GM20000 (cell line): ENCODE measurements at places on chromosomes 2 and 18.

GRCh38 chr2:119029297-119029696, 87.3 kb downstream of the MARCO start:
- DNase-seq, result no peak

GRCh38 chr2:15050483-15050882, 418.0 kb downstream of the LRATD1 start:
- DNase-seq, result no peak

DNA sequence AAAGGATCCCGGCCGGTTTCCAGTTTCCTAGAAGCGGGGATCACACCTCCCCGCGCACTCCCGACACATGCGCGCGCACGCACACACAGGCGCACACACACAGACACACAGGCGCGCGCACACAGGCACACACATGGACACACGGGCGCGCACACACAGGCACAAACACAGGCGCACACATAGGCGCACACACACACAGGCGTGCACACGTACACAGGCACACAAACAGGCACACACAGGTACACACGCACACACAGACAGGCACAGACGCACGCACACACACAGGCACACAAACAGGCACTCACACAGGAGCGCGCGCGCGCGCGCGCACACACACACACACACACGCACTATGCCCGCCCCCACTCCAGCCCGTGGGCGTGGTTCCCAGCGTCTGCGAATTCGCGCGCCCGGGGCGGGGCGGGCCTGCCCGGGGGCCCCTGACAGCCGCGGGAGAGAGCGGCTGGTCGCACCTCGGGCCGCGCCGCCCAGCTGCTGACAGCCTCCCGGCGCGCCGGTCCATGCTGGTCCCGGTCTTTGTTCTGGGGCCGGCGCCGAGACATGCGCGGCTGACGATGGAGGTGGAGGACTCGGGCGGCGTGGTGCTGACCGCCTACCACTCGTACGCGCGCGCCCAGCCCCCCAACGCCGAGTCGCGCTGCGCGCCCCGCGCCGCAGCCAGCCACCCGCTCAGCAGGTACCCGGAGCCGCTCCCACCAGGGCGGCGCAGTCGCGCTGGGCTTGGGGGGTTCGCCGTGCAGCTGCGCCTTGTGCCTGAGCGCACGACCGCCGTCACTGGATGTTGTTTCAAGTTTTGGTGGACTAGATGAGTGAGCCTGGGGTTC, at the start of gene ARHGAP28:
Gene ARHGAP28, plus strand, starts transcription at position 470 of the 845 bp plus-strand sequence. Its CDS starts 106 bp downstream, at position 576.
- DNase-seq, result peak; percentile 54

DNA sequence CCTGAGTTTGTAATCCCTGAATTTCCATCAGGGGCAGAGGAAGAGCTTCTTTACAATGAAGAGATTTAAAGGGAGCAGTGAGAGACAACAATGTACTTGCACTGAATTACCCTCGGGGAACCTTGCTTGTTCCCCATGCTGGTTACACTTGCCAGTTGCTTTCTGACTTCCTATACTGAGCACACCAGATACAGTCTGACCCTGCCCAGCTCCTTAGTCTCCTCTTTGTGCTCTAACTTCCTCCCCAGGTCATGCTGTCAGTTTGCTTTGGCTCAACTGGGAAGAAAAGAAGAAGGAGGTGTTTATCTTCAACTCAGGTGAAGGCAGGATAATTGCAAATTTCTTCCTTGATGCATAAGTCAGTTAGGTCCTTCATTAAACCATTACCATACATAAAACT, 658.4 kb downstream of the NYAP2 start:
- no peak for DNase-seq

GRCh38 chr2:205628422-205628821, 53.9 kb upstream of the NRP2 start:
- no peak for DNase-seq

DNA sequence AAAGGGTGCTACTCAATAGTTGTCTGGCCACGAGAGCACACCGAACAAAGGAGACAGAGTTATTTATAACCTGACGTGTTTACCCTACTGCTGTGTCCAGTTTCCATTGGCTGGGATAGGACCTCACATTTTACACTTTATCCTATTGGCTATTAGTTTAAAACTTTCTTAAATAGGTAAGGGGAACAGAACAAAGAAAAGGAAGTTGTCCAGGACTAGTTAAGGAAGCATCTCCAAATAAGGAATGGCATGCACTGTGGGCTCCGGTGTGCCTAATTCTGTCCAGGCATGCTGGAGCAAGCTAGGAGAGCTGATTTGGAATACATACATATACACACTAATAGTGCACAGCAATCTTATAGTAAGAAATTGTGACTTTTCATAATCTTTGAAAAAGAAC, 72.2 kb downstream of the CAB39 start:
- no peak for DNase-seq

DNA sequence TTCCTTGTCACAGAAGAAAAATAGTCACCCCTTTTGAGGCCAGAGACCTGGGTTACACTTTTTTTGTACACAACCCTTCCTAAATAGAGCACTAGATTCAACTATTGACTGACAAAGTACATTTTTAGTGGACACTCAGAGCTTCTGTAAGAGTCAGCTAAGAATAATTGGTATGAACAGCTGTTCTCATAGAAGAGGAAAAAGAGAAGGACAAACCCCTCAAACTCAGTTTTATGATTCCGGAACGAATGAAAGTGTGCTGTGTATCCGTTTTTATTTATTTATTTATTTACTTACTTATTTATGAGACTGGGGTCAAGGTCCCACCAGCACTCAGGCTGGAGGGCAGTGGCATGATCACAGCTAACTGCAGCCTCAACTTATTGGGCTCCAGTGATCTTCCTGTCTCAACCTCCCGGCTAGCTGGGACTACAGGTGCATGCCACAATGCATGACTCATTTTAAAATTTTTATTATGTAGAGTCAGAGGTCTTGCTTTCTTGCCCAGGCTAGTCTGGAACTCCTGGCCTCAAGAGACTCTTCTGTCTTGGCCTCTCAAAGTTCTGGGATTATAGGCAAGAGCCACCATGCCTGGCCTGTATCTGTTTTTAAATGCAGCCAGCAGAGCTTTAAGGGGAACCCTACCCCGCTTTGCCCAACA, 36.0 kb upstream of the FZD5 start:
- DNase-seq, result no peak

- DNase-seq, result no peak
Measured at GRCh38 chr2:73836141-73836943, 7.6 kb downstream of the STAMBP start.

DNA sequence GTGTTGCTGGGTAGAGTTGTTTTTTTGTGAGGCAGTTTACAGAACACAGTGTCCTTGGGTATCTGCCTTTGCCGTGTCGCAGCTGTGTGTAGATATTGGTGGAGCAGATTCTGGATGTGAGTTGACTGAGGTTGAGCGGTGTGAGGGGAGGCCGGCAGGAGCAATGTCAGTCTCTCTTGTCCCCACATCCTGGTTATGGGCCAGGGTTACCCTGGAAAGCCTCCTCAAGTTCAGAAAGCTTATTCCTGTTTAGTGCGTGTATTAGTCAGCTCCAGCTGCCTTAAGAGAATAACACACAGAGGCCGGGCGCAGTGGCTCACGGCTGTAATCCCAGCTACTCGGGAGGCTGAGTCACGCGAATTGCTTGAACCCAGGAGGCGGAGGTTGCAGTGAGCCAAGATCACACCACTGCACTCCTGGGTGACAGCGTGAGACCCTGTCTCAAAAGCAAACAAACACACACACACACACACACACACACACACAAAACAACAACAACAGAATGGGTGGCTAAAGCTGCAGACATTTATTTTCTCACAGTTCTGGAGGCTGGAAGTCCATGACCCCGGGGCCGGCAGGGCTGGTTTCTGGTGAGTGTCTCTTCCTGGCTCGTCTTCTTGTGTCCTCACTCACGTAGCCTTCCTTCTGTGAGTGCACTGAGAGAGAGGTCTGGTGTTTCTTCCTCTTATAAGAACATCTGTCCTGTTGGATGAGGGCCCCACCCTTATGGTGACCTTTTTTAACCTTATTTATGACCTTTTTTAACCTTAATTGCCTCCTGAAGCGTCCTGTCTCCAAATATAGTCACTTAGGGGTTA, 5.1 kb downstream of the NCK2 start:
- no peak for DNase-seq

DNA sequence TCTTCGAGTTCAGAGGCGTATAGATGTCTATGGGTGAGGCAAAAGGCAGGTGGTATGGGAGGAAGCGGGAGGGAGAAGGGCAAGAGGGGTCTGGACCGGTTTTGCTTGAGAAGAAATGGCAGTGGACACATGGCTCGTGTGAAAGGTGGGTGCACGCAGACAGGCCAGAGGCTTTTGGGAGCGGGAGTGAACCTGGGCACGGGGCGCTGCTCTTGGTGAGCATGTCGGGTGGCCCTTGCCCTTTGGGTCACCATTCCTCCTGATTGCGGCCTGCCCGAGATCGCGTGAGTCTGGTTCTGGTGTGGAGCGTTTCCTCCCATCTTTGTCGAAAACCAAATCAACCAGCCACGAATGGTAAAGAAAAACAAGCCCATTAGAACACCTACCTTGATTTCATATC, 12.6 kb downstream of the LDLRAD4 start:
- no peak for DNase-seq

DNA sequence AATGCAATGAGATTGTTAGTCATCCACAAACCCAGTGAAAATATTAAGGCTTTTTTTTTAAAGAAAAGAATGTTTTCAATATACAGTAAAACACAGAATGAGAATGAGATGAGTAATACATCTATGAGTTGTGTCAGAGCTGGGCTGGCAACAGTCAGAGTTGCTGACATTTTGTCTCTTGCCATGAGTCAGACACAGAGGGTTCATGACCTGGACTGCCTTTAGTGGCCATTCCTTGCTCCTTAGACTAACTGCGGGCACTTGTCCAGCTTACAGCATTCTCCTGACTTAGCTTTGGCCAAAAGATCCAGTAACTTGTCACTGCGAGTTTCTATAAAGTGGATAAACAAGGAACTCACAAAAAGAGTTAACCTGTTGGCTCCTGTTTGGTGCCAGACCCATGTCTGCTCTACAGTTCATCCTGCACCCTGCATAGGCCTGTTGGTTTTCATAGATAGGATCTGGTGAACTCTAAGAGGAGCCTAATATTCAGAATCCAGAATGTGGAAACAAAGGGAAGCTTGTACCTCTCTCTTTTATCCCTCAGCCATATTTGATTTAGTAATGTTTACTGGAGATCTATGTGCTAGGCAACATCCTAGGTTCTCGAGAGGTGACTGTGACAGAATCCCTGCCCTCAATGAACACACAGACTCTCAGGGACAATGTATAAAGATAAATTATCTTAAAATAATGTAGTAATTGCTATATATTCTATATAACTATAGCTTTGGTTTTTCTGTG, 391.5 kb upstream of the VWC2L start:
- no peak for DNase-seq

DNA sequence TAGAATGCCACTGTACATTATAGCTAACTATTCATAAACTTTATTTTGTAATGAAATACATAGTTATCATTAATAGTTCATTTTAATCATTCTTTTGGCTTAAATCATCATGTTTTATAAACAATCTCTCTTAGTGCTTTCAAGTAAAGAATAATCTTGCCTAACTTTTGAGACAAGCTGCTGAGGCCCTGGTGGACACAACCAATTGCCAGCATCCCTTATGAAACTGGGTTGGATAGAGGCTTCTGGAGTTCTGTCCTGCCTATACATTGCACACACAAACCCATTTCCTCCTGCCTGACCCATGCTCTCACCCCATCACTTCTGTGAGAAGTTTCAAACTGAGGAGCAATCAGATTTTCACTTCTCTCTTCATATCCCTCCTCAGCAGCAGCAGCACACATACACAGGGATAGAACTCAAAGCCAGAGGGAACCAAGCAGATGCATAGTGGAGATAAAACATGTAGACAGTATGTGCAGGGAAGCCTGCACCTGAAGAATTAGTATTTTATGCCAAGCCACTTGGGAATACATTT, 450.0 kb upstream of the SLC14A2 start:
- DNase-seq, result no peak

- DNase-seq, result no peak
Measured at GRCh38 chr2:220601674-220602073, 970.4 kb downstream of the EPHA4 start.

GRCh38 chr2:96826546-96827278, 10.6 kb downstream of the CNNM3 start:
- DNase-seq, result no peak

- no peak for DNase-seq
Measured at GRCh38 chr2:10157293-10157692, 34.8 kb downstream of the RRM2 start.

GRCh38 chr2:239264492-239264837, 136.4 kb downstream of the HDAC4 start:
- DNase-seq, result no peak
